Right ventricle myocardium superior (tissue), 1 donor: ENCODE measurements at places on chromosomes 1 and 21. TPM values are rescaled to one million over a fixed set of nuclear protein-coding genes. Genes with fewer than 3 reads are reported as not detected.

GRCh38 chr1:230588323-230588746 is 53.9 kb upstream of the COG2 start:
- DNase-seq = no peak

DNA sequence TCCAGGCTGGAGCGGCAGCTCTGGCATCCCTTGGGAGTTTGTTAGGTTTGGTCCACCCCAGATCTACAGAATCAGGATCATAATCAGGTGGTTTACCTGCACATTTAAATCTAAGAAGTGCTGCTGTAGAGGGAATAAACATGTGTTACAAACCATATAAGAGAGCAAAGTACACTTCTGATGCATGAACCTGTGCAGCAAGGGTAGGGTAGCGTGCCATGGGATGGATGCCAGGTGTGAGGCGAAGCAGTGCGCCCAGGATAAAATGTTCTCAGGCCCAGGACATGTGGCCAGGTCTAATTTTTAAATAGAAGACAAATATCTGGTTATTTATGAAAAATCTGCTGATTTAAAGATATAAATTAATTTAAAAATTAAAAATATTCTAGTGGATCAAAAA is 308.8 kb upstream of the USP24 start:
- no peak for DNase-seq

DNA sequence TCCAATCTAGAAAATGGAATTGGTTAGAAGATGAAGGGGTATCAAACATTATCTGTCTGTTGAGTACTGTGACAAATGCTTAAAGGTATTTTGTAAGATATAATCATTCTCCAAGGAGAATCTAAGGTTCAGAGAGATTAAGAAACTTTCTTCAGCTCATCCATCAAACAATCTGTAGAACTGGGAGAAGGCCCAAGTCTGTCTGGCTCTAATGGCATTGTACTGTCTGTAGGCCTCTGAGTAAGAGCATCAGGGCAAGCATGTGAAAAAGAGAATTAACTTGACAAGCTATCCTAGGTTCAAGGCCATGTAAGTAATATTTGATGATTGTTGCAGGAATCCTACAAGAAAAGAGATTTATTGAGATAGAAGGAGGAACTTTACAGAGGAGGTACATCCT is 5.3 kb upstream of the FGGY start:
- DNase-seq = no peak

- DNase-seq = no peak
These were observed 242.7 kb upstream of the JUN start for GRCh38 chr1:59026472-59026948.

GRCh38 chr1:165816826-165817497 is 10.5 kb upstream of the UCK2 start:
- DNase-seq = no peak

DNA sequence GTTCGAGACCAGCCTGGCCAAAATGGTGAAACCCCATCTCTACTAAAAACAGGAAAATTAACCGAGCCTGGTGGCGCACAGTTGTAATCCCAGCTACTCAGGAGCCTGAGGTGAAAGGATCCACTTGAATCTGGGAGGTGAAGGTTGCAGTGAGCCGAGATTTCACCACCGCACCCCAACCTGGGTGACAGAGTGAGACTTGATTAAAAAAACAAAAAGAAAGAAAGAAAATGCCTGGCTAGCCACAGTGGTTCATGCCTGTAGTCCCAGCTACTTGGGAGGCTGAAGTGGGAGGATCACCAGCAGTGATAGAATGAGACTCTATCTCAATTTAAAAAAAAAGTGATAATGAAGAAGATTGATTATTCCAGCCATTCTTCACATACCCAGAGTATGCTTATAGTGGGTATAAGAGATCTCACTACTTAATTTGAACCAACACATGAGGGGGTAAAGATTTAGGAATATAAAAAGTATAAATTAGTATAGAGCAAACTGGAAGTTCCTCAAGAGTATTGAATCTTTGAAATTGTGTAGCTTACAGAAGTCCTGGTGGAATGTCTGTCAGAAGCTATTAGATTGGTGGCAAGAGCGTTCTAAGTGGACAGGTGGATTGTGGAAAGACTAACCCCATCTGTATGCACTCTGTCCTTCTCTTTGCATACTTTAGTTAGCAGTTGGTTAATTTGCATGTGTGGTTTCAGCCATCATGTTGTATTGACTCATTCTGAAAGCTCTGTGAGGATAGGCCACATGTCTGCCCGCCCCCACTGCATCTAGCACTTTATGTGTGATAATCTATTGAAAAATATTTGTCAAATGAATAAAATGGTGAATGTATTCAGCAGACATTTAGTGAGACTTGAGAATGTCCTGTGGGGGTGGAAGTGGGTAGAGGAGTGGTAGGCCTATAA is 25.0 kb downstream of the RLF start:
- DNase-seq = no peak

DNA sequence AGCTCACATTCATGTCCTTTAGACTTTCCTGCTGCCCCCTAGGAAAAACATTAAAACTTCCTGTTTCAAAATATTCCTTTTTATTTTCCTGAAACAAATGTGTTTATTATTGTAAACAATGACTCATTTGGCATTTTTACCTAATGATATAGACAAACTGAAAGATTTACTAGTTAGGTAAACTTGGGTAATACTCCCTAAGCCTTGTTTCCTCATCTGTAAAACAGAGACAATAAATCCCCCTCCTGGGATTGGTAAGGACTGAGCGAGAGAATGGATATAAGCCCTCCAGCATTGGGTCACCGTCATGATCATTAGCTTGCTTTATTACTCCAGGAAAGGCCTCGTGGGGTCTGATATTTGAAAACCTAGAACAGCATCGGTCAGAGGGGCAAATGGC is 59.8 kb downstream of the LPAR3 start:
- DNase-seq = no peak

DNA sequence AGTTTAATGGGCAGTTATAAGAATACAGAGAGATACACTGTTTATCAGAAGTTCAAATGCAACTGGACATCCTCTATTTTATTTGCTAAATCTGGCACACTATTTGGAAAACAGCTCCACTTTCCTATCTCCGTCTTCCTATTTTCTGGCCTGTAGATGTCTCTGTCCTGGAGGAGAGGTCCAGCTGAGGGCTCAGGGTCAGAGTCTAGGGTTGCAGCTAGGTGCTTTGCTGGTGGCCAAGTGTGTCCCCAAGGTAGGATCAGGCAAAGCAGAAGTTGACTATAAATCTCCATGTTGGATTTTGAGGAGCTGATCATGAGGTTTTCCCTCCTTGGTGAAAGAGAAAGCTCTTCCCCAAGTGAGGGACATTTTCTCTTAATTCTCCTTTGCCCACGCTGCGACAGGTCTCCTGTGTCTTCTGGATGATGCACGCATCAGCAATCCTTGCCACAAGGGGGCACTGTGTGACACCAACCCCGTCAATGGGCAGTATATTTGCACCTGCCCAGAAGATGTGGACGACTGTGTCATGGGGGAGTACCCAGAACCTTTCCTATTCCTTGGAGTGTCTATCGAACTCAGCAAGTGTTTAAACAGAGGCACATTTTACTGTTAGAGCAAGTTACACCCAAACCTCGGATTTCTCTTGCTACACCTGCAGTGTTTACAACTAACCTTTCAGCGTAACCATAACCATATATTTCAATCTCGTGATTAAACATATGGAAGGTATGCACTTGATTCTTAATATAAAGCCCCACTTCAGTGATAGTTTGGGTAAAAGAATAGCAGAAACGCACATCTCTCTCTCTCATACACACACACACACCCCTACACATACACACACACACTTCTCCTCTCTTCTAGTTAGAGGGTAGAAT is 10.2 kb downstream of the ADAM30 start:
- peak; percentile 71 for DNase-seq

DNA sequence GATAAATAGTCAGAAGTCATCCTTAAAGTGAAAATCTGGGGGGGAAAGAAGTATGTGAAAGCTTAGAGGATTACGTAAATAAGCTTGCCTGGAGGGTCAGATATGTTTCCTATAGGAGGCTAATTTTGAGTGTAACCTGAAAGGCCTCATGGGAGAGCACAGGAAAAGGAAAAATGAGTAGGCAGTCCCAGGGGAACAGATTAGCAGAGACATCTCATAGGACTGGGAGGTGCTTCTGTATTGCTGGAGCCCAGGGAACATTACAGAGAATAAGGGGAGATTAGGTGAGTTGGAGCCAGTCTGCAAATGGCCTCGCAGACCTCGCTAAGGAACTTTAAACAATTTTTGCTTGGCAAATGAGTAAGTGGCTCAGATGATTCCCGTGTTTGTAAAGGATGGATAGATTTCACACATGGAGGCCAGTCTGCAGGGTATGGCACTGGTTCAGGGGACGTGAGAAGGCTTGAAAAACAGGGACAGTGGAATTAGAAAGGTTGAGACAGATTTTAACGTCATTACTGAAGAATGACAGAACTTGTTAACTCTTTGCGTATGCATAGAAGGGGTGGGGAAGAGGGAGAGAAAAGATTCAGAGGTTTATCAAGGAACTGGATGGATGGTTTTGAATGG is 149.1 kb downstream of the GREM2 start:
- DNase-seq = no peak

GRCh38 chr1:121483961-121484424 is 299.2 kb downstream of the SRGAP2C start:
- DNase-seq = no peak

- DNase-seq = no peak
These were observed 53.6 kb downstream of the FOXO6 start for GRCh38 chr1:41414716-41415306.

DNA sequence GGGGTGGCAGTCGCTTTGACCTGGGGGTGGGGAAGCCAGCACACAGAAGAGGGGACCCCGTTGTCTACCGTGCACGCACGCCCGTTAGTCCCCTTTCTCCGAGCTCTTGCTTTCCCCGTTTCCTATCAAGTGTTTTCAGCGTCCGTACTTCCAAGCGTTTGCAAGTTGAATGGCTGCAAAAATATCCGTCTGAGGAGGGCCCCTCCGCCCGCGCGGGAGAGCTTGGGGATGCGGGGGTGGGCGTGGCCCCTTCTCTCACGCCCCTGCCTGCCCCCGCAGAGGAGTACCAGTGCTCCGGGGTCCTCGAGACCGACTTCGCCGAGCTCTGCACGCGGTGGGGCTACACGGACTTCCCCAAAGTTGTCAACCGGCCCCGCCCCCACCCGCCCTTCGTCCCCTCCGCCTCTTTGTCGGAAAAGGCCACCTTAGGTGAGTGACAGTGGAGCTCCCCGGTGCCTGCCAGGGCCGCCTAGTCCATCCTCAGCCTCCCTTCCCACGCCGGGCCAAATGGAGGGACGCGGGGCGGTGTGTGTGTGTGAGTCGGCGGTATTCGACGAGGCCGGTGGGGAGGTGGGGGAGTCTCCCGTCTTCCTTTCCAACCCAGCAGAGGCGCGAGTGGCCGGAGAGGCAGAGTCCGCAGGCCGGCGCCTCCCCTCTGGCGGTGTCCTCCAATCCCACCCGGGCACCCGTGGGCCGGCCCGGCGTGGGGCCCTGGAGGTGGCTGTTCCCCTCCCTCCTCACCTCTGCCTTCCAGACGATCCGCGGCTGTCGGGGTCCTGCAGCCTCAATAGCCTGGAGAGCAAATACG is 3.4 kb downstream of the LRRC71 start:
- peak; percentile 37 for DNase-seq

- no peak for DNase-seq
These were observed 1114.4 kb upstream of the B3GALT2 start for GRCh38 chr1:194300776-194301175.

- no peak for DNase-seq
These were observed 20.9 kb downstream of the FGGY start for GRCh38 chr1:59317780-59318179.

DNA sequence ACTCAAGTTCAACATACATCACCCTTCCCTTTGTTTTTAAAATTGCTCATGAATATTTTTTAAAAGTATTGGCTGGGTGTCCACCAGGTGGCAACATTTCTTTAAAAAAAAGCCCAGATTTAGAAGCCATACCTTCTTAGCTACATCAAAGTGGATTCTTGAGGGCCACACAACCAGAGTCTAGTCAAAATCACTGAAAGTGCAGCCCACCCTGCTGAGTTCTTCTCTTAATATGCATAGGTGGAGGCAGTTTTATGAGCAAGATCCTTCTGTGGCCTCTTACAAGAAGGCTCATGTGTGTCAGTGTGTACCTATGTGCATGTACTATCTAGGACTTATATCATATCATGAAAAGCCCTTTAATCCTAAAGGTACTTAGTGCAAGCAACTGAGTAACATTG is 16.9 kb upstream of the GNG12 start:
- no peak for DNase-seq

- DNase-seq = no peak
These were observed 1118.6 kb downstream of the PLA2G4A start for GRCh38 chr1:187947359-187947758.

- no peak for DNase-seq
These were observed 4.8 kb upstream of the PTCH2 start for GRCh38 chr1:44847845-44848244.

DNA sequence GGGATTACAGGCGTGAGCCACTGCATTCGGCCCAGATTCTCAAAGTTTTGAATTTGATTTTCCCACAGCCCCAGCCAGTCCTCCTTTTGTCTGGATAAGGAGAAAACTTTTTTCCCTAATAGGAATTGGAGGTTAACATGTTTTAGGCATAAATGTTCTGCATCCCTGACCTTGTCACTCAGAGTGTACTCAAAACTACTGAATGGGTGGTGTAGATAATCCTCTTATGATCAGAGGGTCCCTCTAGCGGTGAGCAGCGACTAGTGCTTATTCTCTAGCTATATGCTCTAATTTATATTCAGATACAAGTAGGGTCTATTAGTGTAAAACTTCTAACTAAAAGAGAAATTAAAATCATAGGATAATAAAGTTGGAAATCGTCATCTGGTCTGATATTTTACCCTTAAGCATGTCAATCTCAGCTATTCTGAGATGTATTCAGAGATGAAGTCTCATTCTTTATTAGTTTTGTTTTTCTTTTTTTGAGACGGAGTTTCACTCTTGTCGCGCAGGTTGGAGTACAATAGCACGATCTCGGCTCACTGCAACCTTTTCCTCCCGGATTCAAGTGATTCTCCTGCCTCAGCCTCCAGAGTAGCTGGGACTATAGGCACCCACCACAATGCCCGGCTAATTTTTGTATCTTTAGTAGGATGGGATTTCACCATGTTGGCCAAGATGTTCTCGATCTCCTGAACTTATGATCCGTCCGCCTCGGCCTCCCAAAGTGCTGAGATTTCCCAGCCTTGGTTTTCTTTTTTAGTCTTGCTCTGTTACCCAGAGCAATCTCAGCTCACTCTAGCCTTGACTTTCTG is 2.7 kb upstream of the PSMD4 start:
- peak; percentile 75 for DNase-seq

- DNase-seq = no peak
These were observed 88.1 kb upstream of the HIVEP3 start for GRCh38 chr1:42006836-42007235.

The SYDE2 gene
- total RNA-seq = 21.4 TPM

The LAMC1 gene
- 87.5 TPM for total RNA-seq

The TSPAN1 gene
- 0.75 TPM for total RNA-seq

The LCE2A gene
- not detected for total RNA-seq

The ERVH48-1 gene
- total RNA-seq = not detected

The DEPDC1 gene
- total RNA-seq = 0.56 TPM
